ENCODE measurements at places on chromosomes 6 and 20.

DNA sequence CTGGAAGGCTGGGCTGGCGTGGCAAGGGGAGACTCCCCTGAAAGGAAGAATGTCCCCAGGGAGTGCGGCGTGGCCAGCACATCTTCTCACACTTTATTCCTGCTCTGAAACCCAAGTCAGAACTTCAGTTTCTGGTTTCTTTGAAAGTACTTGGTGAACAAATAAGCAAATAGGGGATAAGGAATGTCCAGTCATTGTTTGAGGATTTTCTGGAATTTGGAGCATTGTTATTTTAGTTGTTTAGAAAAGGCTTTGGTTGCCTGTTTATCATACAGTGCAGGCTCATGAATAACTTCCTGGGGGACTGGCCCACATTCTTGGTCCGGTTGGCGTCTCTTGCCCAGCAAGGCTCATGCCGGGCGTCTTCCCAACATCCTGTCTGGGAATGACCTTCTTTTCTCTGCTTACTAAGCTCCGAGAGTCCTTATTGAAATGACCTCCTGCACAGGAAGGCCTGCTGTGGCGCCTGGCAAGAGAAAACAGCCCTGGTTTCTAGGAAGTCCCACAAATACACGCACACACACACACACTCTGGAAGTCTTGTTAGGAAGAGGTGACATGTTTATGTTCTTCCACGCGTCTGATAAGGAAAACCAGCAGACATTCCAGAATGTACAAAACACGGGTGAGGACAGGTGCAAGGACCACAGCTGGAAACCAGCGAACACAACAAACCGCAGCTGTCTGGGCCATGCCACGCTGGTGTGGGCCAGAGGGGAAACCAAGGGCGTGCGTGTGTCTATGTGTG lies 71.9 kb downstream of the TMEM170B start:
- DNase-seq = no peak

GRCh38 chr20:25314497-25315417 lies 66.9 kb downstream of the PYGB start:
- DNase-seq = no peak

DNA sequence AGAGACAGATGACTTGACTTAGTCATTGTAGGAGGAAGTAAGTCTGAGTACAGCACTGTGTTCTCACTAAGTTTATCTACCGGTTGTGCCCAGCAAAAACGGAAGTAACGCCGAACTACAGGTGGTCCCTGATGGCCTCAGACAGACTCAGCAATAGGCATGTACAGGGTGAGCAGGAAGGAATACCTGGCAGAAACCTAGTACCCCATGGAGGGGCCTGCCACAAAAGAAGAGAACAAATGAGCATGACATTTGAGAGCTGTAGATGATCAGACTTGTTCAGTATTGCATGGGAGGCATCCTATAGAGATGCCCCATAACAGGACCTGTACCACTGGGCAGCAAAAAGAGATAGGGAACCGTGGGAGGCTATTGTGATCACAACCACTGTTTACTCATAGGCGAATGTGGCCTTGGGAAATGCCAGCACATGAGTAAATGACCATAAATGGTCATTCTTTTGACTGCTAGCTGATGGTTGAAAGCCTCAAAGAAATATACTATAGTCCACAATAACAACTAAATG lies 106.4 kb upstream of the TAB2 start:
- DNase-seq = peak; percentile 45

GRCh38 chr6:139468178-139468819 lies 93.9 kb upstream of the CITED2 start:
- no peak for DNase-seq

DNA sequence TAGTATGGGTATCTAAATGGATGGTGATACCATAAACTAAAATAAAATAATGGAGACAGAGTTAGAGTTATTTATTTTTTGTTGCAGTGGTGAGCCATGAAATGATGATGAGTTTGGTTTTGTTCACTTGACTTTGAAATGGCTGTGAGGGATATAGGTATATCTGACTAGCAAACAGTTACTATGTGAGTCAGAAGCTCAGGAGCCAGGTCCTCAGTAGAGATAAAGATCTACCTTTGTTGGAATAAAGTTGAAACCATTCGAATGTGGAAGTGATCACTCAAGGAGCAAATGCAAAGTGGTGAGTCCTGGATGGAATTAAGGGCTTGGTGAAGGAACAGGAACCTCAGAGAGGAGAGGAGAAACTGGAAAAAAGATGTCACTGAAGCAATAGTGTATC lies 86.0 kb upstream of the TPD52L1 start:
- no peak for DNase-seq

- DNase-seq = no peak
These were observed 248.9 kb downstream of the LRFN2 start for GRCh38 chr6:40338306-40338705.

DNA sequence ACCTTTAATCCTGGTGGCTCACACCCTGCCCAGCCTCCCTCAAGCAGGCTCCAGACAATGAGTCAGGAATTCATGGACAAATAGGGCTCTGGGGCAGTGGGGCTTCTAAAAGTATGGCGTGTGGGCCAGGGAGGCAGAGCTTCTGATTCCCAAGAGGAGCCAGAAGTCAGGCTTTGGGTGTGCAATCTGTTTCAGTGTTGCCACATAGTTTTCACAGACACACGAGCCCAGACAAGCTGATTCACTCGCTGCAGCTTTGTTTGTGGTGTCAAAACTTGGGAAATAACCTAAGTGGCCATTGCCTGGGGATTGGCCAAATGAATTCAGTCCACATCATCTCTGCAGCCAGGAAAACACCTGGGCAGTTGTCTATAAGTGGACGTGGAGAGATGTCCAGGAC lies 9.2 kb downstream of the PEDS1 start:
- no peak for DNase-seq

GRCh38 chr6:102411796-102412195 lies 1018.3 kb downstream of the GRIK2 start:
- no peak for DNase-seq

- peak; percentile 47 for DNase-seq
These were observed 975 bp downstream of the BMP7 start for GRCh38 chr20:57265336-57265996.

- no peak for DNase-seq
These were observed 106.7 kb downstream of the SLX4IP start for GRCh38 chr20:10541668-10542411.

GRCh38 chr6:162753775-162754174 lies 26.0 kb downstream of the PACRG start:
- no peak for DNase-seq

Data from GM20000 (cell line).